CD8-positive, alpha-beta T cell (primary cell): ENCODE measurements at places on chromosomes 1 and 21.

DNA sequence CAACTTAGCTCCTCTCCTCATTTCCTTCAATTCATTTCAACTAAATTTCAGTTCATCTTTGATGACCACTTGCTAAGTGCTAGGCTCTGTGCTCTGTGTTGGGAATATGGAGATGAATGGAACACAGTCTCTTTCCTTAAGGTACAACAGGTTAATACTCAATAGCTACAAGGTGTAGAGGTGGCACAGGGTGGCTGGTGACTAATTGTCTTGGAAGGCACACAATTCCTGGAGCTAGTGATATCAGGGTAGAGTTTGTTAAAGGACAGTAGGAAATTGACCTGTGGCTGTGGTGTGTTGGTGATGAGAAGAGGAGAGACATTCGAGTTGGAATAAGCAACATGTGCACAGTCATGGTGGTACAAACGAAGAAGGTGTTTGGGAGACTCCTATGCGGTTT is 124.9 kb downstream of the RUNX1 start:
- DNase-seq = no peak

GRCh38 chr1:200409203-200409760 is 554 bp downstream of the ZNF281 start:
- DNase-seq = no peak

DNA sequence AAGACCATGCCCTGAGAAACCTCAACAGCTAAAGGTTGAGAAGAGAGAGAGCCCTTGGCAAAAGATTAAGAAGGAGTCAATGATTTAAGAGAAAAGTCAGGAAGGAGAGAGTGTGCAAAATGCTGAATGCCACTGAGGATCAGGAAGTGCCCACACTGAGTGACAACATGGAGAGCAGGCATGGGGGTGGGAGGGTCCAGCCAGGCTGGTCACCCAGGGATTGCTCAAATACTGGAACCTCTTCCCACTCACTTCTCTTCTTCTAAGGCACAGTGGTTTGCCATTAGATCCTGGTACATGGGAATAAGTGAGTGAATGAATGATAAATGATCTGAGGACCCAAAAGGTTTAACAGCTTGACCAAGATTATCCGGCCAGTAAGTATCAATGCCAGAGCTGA is 11.1 kb downstream of the PRR9 start:
- no peak for DNase-seq

GRCh38 chr1:235047331-235047871 is 81.2 kb downstream of the TOMM20 start:
- DNase-seq = no peak

GRCh38 chr1:44408212-44408582 is 3.1 kb downstream of the RNF220 start:
- DNase-seq = no peak

DNA sequence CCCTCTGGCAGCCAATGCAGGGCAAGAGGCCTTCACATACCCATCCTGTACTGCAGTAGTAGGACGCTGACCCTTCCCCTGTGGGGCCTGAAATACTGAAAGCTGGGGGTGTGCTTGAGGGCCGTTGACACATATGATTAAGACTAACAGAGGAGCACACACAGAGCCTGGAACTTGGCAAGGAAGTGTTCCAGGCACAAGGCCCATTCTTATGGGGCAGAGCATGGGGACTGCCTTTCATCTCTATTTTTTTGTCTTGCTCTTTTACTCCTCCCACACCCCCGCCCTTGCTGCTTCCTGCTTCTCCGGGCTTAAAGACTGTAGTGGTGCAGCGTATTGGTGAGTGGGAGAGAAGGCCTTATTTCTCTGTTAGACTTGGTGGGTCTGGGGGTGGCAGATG is 137.4 kb downstream of the BACH1 start:
- peak; percentile 20 for DNase-seq

DNA sequence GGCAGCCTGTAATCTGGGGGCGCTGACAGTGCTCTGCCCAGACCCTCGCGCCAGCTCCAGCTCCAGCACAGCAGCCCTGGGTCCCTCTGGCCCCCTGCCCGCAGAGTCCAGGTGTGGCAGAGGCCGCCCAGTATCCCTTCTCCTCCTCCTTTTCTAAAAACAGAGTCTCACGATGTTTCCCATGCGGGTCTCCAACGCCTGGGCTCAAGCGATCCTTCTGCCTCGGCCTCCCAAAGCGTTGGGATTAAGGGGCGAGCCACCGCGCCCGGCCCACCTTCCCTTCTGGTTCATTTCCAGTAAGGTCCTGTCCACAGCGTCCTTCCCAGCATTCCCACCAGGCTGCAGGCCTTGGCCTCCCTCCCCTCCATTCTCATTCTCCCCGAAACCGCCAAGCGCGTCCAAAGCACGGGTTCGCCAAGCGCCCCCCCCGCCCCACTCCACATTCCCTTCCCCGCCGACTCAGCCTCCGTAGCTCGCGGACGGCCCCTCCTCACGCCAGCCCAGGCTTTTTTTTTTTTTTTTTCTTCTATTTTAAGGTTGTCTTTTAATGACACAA is 2.0 kb upstream of the PCBP3 start:
- no peak for DNase-seq

DNA sequence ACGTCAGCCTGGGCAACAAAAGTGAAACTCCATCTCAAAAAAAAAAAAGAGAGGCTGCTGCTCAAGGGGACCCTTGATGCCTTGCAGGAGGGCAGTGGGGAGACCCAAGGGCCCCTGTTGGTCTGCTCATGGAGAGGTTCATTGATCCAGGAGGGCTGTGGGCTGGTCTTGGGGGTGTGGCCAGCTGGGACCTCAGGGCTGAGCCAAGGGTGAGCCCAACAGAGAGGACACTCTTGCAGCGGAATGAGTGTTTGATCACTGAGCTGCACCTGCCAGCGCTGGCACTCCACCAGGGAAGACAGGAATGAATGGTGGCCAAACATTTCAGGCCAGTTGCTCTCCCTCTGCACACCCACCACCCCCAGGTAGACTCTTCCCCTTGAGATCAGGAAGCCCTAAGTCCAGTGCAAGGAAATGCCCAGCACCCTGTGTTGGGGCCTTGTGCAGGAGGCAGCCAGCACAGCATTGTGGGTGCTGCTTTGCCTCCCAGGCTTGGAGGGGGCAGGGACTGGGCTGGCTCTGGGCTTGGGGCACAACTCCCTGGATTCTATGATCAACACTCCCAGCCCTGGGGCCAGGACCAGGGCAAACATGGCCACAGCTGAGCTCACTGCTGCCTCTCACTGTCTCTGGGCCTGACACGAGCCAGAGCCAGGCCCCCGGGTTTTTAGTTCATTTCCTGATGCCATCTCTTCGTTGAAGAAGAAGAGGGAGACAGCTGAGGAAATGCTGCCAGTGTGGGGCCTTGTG is 50.7 kb downstream of the IRF2BP2 start:
- no peak for DNase-seq

DNA sequence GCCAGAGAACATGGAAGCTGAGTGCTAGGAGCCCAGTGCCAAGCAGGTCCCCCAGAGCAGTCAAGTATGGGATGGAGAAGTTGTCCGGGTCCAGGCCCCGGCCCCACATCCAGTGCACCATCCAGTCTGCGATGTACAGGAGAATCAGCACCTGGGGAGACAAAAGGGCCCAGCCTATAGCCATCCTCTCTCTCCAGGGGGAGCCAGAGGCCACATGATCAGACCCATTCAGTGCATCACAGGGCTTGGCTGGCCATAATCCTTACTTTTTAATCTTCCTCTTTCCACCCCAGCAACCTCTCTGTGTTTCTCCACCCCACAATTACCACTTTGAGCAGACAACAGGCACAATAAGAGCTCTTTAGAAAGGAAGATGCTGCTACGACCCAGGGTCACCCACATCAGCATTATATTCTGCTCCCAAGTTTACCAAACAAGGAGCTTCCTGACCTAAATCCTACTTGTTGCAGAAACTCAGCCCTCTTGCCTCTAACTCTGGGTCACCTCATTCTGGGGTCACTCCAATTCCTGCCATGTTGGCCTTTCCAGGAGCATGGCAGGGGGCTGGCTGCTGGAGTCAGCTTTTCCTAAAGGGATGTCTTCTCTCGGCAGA is 16.4 kb upstream of the RAB29 start:
- peak; percentile 26 for DNase-seq

DNA sequence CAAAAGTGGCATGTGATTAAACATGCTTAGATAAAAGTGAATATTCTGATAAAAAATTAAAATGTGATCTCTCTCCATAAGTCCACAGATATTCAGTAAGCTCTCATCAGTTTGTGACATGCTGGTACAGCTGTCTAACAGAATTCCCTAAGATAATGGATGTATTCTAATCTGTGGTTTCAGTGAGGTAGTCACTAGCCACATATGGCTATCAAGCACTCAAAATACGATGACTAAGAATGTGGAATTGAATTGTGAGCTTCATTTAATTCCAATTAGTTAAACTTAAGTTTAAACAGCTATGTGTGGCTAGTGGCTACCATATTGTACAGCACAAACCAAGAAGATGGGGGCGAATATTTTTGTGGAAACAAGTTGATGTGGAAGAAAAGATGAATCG is 4.1 kb upstream of the REG4 start:
- DNase-seq = no peak

DNA sequence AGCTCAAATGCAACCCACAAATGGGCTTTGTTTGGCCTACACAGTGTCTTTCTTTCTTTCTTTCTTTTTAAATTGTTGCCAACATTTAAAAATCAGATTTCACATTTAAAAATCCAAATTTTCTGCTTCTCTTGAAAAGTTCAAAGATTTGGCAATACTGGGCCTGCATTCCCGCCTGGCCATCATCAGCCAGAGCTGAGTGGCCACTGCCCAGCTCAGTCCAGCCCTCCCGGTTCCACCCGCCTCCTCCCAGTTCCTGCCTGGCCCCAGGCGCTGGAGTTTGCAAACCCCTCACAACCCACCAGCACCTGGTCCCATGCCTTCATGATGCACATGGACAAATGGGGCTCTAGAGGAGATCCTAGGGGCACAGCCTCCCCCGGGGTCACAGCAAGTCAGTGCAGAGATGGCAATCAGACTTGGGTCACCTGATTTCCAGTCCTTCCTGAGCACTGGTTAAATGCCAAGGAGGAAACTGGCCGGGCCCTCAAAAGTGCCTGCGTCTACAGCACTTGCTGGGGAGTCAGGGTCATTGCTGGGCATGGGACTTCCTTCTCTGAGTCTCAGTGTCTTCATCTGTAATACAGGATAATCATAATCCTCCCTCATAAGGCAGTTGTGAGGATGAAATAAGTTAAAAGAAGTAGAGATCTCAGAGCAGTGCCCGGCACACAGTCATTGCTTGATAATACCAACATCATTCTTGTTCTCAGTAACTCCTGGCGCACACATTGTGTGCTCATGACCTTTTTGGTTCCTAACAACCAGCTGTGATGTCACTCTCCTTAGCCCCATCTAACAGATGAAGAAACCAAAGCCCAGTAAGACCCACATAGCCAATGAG is 41.0 kb upstream of the LAPTM5 start:
- no peak for DNase-seq

- DNase-seq = no peak
These were observed 207.4 kb upstream of the CHRM3 start for GRCh38 chr1:239178961-239179360.

DNA sequence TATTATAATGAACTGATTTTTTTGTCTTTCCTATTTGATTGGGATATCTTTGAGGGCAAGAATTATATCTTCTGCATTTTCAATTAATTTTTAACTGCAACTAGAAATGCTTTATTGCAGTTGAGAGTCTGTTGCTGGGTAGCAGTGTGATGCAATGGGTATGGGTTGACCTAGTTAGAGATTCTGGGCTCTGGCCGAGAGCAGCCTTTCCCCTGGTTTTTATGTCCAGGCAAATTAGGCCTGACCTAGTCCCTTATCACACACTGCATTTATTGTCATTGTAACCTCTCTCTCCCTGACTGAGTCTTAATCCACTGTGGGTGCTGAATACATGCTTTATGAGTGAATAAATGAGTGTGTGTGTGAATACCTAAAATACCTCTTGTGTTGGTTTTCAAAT is 206.4 kb upstream of the PTGFR start:
- DNase-seq = no peak

DNA sequence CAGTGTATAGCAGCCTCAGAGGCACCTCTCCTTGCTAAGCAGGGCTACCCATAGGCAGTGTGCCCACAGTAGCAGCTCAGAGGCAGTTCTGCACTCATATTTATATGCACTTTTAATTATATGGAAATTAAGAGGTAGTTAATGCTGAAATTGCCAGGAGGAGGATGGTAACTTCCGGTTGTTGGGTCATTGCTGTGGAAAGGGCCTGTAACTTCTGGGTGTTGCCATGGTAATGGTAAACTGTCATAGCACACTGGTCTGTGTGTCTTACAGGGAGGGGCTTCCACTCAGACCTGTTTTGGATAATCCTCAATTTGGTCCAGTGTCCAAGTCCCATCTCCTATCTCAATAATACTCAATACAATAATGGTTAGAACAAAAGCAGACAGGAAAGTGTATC is 7.6 kb downstream of the CFH start:
- DNase-seq = no peak

DNA sequence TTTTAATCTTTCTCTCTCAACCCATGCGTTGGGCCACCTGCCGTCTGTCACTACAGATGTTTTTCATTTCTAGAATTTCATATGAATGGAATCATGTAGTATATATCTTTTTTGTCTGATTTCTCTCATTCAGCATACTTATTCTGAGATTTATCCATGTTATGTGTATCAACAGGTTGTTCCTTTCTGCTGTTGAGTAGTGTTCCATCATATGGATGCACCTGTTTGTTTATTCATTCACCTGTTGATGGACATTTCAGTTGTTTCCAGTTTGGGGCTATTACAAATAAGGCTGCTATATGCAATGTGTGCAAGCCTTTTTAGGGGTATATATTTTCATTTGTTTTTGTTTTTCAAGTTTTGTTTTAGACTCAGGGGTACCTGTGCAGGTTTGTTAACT is 9.4 kb upstream of the SLC41A1 start:
- no peak for DNase-seq

DNA sequence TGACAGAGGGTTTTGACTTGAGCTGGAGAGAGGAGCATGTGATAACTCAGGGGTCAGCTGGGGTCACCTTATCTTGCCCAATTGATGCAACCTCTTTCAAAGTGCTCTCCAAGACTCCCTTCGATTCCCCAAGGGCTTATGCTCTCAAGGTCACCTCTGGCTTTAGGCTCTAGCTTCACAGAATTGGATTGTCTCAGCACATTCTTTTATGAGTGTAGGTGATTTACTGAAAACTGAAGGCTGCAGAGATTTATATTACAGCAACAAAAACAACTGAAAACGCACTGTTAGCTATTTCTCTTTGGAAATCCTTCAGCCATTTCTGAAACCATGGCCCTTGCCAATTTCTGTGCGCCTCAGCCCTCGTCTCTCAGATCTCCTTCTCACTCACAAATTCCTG is 34.5 kb upstream of the MAP1LC3C start:
- DNase-seq = no peak

DNA sequence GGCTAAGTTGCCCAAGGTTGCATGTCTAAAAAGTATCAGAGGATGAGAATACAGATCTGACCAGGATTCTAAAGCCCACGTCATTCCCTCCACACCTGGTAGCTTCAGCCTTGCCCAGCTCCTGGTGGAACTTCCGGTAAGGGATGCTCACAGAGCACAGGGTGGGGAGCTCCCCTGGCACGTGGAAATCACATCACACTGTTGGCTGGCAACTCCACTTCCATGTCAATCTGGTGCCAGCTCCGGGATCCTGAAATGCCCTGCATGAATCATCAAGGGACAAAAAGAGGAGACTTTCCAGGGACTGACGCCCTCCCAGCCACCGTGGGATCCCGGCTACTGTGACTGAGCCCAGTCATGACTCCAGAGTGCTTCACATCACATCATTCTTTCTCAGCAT is 12.4 kb upstream of the BCAR3 start:
- DNase-seq = no peak

GRCh38 chr1:21497466-21498061 is 11.7 kb upstream of the ALPL start:
- DNase-seq = no peak

- no peak for DNase-seq
These were observed 598.6 kb downstream of the AJAP1 start for GRCh38 chr1:5253036-5253435.

GRCh38 chr1:91537281-91537986 is 36.8 kb downstream of the CDC7 start:
- DNase-seq = no peak
